ENCODE measurements at places on chromosomes 13 and 19.
A peak's percentile ranks its signal among the peaks of the same experiment; 100 is the strongest.

- DNase-seq: peak; percentile 6
Measured at GRCh38 chr13:107600971-107601370, 614.4 kb downstream of the LIG4 start.

DNA sequence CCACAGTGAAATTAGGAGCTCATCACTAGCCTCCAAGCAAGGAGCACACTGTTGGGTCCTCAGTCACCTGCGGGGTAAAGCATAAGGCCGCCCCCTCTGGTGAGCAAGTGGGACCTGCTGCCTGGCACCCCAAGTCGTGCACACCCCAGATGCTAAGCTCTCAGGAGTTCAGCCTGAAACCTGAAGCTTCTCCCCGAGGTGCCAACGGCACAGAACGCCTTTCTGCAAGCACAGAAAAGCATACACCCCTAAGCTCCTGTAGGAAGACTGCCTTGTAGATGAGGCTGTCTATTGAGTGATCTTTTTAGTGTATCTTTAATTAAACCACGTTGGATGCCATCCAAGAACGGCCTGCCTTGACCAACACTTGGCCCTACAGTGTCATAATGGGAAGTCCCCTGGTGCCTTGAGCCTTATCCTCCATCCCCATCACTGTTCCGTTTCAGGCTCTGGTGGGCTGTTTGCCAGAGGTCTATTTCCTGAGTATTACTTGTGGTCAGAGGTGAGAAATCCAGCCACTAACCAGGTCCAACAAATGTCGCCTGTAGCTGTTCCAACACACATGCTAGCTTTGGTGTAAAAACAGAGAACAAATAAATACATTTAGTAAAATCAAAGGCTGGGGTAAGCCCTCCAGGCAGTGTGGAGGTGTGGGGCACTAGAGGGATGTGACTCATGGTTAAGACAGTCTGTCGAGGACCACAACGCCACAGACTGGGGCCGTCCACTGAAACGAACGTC, 44.8 kb downstream of the C13orf42 start:
- DNase-seq: no peak

- DNase-seq: no peak
Measured at GRCh38 chr19:47461876-47462275, 9.8 kb downstream of the SLC8A2 start.

GRCh38 chr13:21541980-21542379, 62.0 kb downstream of the MICU2 start:
- peak; percentile 47 for DNase-seq

GRCh38 chr19:45253396-45254027, 2.4 kb downstream of the MARK4 start:
- DNase-seq: no peak

DNA sequence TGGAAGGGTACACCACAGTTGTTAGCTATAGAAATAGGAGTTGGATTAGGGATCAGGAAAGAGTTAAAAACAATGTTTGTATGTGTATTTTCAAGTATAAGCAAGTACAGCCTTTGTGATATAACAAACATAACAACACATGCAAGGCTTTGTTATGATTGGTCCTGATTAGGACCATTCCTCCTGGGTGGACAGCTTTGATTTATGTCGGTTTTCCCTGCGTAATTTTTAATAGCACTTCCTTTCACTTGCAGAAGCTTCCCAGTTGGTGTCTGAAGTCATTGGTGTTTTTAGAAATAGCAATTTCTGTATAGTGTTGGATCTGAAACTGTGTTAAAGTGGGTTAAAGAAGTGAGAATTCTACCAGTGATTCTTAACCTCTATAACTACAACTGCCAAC, 10.0 kb downstream of the FNDC3A start:
- no peak for DNase-seq

DNA sequence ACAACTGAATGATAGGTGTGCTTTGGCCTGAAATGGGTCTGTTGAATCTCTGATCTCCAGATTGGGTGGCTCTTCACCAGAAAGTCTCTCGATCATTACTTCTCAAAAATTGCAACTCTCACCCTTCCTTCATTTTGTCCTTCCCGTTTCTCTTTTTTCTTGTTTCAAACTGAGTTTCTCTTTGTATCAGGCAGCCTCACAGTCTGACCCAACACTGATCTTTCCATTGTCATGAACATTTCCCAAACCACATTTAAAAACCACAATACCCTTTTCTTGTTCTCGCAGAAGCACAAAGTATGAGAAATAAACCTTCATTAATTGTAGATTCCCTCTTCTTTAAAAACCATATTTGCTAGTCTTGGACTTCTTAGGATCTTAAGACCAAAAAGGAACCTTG, 33.6 kb upstream of the HMGB1 start:
- DNase-seq: peak; percentile 29

All from NB4 (cell line).